ENCODE measurements at places on chromosomes 6 and 20.

GRCh38 chr20:49948809-49949507, 12.8 kb downstream of the RNF114 start:
- peak; percentile 67 for DNase-seq

DNA sequence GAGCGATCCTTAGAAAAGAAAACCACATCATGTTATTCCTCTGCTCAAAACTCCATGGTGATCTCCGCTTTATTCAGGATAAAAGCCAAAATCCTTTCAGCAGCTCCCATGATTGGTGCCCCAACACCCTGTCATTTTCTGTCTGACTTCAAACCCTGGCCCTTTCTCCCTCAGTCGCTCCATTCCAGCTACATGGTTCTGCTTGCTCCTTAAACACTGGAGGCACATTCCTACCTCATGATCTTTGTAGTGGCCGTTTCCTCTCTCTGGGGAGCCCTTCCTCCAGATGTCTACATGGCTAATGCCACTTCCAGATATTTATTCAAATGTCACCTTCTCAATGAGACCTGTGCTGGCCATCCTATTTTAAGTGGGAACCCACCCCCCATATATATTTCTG, 100.8 kb downstream of the CAP2 start:
- no peak for DNase-seq

DNA sequence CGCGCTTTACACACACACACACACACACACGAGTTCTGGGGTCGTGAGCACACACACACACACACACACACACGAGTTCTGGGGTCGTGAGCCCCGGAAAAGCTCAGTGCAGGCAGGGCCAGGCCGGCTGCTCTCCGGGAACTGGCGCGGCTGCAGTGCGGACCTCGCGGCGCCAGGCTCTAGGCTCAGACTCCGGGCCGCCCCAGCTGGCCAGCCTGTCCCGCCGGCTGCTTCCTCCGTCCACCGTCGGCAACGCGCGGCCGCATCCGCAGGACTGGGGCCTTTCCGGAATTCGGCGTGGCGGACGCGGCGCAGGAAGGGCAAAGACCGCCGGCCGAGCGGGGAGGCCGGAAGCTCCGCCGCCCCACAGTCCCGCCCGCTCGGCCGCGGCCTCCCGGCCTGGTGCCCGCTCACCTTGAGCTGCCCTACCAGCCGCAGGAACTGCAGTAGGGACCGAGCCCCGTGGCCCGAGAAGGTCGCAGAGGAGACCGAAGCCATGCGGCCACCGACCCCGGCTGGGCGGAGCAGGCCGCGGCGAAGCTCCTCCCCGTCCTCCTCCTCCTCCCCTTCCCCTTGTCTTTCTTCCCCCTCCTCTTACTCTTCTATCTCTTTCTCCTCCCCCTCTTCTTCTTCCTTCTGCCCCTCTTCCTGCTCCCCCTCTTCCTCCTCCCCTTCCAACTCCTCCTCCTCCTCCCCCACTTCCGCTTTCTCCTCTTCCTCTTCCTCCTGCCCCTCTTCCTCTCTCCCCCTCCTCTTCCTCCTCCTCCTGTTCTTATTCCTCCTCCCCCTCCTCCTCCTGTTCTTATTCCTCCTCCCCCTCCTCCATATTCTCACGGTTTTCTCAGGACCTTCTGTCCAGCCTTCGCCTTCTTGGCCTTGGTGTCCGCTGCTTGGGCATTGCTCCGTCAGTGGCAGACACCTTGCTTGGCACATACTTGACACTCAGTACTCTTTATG, at the start of gene HDDC2:
Gene HDDC2 (minus strand): TSS at position 533 of the 957 bp plus-strand sequence. CDS start 35 bp downstream, at position 498.
- no peak for DNase-seq

DNA sequence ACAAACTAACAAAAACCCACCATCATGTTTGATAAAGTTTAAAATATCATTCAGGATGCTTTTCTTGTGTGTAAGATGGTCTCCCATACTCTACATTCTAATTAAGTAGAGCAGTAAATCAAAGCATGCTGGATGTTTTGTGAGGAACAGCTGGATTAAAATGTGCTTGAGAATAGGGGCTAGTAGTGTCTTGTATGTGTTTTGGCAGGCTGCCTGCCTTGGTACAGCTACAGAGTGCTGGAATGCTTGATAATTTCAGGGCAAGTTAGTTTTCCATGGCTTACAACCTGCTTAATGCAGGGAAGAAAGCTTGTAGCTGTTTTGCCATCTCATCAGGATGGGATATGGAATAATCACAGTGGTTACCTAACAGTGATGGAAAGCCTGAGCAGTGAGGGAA, 636.6 kb upstream of the MMS22L start:
- no peak for DNase-seq

GRCh38 chr6:156562636-156563035, 214.5 kb upstream of the ARID1B start:
- DNase-seq = no peak

DNA sequence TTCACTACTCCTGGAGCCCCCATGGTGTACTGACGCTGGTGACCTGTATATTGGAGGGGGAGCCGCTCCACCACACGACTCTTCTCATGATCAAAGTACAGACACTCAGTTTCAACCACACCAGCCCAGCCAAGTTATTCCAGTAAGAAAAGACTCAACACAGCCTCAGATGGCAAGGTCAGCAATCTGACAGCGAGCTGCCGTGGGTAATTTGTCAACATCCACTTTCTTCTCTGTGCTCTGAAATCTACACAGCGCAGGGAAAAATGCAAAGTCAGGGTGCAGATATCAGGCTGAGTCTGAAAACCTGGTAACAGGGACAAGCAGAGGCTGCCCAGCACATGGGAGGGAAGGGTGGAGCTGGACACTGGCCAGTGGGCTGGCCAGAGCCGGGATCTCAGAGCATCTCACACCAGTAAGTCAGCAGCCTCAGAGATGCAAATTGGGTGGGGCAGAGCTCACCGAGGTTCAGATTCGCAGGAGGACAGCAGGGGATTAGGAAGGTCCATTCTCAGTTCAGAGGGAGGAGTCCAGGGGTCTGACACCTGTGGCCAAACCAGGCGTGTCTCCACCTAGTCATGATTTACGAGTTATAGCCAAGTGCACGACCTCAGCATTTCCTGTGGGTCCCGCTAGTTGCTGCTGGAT, 44.5 kb upstream of the RPS6KA2 start:
- DNase-seq = no peak

GRCh38 chr6:3571836-3572235, 115.0 kb upstream of the SLC22A23 start:
- no peak for DNase-seq

- DNase-seq = no peak
Observed at GRCh38 chr6:33405386-33405940, 5.4 kb upstream of the PHF1 start.

- no peak for DNase-seq
Observed at GRCh38 chr6:21342501-21342900, 251.1 kb upstream of the SOX4 start.
